Stimulated activated CD8-positive, alpha-beta memory T cell treated with anti-CD3 and anti-CD28 coated beads, Interleukin-15, amount 100 ng/mL, for 24 hours (primary cell): ENCODE measurements at places on chromosomes 7 and 10.

DNA sequence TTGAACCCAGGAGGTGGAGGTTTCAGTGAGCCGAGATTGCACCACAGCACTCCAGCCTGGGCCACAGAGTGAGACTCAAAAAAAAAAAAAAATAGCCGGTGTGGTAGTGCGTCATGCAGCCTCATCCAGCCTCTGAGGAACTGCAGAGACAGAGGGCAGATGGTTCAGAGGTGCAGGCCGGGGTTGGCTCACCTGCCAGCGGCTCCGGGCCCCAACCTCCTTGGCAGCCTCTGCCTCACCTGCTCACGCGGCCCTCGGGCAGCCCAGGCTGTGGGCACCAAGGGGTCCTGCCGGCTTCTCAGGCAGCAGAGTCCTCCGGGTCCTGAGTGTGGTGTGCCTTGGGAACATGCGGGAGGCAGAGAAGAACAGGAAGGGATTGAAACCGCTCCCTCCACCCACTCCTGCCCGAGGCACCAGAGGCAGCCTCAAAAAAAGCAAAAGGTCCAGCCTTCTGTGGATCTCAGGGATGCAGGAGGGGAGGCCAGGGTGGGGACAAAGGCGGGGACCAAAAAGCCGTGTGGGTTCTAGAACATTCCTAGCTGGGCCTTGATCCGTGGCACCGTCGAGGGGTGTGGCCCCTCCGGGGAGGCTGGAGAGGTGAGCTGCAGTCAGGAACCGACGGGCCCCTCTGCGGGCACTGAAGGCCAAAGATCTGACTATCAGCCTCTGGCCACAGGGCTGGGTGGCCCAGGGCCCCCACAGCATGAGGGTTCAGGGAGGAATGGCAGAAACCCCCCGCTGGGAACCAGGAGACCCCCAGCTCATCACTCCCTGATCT lies 55.4 kb upstream of the DNAJB6 start:
- DNase-seq: no peak

DNA sequence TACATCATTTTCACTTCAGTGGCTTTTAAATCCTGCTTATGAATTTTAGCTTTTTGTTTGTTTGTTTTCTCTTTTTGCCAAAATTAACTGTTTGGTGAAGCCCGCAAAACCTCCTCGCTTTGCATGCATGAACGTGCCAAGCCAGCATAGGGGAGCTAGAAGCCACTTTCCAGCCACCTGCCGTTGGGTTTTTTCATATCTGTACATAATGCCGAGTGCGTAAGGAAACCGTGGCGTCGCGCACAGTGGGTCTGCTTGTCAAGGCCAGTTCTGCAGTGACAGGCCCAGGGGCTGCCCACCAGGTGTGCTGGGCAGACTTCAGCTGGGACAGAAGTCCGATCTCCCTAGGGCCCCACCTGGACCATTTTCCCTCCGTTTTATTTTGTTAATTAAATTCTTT lies 41.1 kb downstream of the WIPI2 start:
- DNase-seq: no peak

- DNase-seq: no peak
Observed at GRCh38 chr7:71132377-71133231, 660 bp downstream of the GALNT17 start.

- DNase-seq: no peak
Observed at GRCh38 chr7:117004899-117005298, 51.6 kb downstream of the ST7 start.

- no peak for DNase-seq
Observed at GRCh38 chr7:131000873-131001272, 266.9 kb upstream of the KLF14 start.

- no peak for DNase-seq
Observed at GRCh38 chr7:2231992-2232765, 566 bp downstream of the MAD1L1 start.

DNA sequence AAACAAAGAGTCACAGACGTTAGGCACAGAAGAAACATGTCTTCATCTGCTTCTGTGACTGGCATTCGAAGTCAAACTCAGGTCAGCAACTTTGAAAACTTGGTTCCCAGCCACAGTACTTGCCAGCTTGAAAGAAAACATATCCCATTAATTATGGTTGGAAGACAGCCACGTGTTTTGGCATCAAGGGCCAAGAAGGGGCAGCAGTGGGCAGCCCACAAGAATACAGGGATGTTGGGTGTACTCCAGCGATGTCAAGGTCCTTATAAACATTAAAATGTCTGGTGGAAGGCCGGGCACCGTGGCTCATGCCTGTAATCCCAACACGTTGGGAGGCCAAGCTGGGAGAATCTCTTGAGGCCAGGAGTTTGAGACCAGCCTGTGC lies 29.5 kb downstream of the JCAD start:
- no peak for DNase-seq

DNA sequence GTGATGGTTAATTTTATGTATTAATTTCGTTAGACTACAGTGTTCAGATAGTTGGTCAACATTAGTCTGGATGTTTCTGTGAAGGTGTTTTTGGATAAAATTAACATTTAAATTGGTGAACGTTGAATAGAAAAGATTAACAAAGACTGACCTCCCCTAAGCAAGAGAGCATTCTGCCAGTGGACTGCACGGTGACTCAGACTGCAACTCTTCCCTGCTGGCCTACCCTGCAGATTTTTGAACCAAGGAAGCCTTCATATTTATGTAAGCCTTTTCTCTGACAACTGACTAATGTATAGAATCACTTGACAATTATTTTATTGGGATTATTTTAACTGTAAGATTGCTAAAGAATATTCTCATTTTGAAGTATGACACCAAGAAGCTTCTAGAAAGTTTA lies 7.9 kb upstream of the ZNF248 start:
- DNase-seq: no peak

- no peak for DNase-seq
Observed at GRCh38 chr7:129257168-129257567, 32.3 kb downstream of the AHCYL2 start.

- no peak for DNase-seq
Observed at GRCh38 chr10:69215405-69216171, 4.5 kb upstream of the HKDC1 start.

DNA sequence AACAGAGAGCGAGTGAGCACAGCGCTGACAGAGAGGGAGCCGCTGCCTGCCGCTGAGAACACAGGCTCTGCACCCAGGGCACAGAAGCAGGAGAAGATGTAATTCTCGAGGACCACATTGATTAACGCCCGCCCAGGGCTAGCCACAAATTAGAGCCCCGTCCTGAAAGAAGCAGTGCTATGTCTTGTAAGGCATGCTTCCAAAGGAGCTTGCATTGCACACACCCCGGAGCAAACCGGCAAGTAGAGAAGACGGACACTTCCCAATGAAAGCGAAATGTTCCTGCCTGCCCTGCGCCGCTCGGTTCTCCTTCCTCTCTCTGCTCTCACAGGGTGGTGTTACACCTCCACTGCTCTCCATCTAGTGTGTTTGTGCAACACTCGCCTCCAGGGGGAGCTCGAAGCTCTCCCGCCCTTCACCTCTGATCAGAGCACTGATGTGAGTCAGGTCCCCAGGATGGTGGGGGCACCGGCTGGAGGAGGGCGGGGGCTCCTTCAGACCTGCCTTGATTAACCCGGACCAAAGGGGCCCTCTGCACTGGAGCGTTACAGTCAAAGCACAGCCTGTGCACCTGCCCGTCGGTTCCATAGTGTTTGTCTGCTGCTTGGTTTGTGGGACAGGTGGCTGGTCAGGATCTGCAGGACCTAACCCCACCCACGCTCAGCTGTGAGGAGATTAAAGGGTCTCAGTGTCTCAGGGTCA lies 316.5 kb downstream of the ADARB2 start:
- DNase-seq: peak; percentile 29

DNA sequence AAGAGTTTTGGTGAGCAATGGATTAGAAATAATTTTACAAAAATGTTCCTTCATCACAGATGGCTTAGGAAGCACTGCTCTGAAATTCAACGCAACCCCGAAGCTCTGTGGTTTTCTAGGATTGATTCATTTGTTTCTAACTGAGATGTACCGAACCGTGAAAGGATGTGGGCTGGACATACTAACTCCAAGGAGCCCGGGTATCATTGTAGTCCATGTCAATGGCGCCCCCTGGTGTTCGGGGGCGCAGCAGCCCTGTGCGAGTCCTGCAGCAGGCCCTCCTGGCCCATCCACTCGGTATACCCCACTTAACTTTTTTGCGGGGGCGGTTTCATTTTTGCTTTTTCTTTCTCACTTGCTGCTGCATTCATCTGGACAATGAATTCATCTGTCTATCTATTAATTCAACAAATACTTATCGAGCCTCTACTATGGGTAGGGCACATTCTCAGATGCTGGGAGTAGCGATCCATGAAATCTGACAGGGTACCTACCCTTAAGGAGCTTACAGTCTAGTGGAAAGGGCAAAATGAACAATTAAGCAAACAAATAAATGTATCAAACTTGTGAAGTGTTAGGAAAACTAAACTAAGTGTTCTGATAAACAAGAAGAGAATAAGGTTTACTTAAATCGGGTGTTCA lies 25.2 kb upstream of the ITPRID1 start:
- peak; percentile 4 for DNase-seq

DNA sequence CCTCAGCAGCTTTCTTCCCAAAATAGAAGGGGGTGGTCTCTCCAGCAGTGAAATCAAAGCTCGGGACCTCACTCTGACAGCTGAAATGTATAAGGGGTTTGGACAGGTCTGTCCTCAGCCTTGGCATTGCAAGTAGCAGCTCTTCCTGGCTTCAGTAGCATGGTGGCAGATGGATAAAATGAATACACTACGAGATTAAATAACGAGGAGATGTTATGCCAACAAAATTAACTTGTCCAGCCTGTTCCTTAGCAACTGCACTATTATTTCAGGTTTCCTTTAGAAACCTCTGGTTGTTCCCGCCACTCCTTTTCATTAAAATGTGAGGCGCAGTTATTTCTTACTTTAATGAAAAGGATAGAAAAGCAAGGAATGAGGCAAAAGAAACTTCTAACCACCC lies 24.9 kb downstream of the PRLHR start:
- DNase-seq: no peak

DNA sequence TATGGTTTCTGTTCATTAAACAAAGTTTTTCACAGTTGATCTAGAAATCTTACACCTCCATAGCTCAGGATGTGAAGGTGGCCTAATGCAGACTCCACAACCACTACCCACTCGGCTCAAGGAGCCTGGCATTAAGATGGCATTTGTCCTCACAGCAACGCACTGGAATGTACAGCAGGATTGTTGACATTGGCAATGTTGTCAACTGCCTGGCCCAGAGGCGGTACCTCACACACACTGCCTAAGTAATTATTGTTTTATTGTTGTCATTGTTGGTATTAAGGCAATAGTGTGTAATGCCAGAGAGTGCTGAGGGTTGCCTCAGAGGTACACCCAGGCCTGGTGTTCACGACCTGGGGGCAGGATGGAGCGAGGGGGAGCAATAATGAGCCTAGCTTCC lies 38.3 kb downstream of the LRRC18 start:
- DNase-seq: no peak

GRCh38 chr10:85611093-85611740 lies 755.4 kb downstream of the GRID1 start:
- no peak for DNase-seq

- no peak for DNase-seq
Observed at GRCh38 chr7:35802649-35803048, 1.8 kb downstream of the SEPTIN7 start.

GRCh38 chr7:139972029-139972428 lies 90.7 kb downstream of the PARP12 start:
- no peak for DNase-seq

GRCh38 chr7:94011714-94012353 lies 7.7 kb upstream of the BET1 start:
- no peak for DNase-seq

DNA sequence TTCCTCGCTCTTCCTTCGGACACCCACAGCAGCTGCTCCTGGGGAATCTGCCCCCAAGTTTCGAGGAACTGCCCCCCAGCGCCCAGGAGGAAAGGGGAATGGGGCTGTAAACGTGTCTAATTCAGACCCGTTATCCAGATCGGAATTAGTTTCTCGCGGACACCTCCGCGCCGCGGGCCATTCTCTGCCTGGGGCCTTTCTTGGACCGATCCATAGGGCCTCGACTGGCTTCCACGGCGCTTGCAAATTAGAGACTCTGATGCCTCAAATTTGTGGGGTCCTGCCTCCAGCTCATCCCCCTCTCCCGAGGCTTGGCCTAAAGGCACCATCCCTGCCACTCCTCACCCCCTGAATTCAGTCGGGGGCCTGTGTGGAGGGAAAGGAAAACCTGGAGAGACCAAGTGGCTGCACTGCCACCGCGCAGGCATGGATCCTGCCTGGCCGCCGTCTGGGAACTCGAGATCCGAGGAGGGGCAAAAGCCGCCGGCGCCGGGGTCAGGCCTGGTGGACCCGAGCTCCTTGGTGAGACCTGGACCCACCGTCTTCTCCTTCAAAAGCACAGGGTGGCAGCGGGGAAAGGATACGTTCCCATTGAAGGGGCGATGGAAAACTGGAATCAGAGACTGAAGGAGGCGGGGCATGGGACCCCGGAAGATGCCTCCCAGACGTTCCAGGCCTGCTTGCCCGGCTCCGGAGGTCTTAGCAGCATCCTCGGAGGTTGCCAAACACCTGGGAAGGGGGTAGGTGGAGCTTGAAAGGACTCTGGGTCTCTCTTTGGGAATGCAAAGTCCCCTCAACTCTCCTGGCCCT lies 13.7 kb downstream of the LBX1 start:
- no peak for DNase-seq

- DNase-seq: no peak
Observed at GRCh38 chr10:129863201-129863663, 100.8 kb downstream of the EBF3 start.

GRCh38 chr7:158657189-158657746 lies 47.3 kb downstream of the NCAPG2 start:
- no peak for DNase-seq

GRCh38 chr7:143205560-143206293 lies 16.1 kb upstream of the TAS2R40 start:
- no peak for DNase-seq

GRCh38 chr10:118816471-118817168 lies 61.9 kb upstream of the CACUL1 start:
- DNase-seq: no peak

- no peak for DNase-seq
Observed at GRCh38 chr10:20953120-20953519, 56.0 kb upstream of the NEBL start.

- no peak for DNase-seq
Observed at GRCh38 chr7:47574482-47575329, 7.2 kb downstream of the TNS3 start.

DNA sequence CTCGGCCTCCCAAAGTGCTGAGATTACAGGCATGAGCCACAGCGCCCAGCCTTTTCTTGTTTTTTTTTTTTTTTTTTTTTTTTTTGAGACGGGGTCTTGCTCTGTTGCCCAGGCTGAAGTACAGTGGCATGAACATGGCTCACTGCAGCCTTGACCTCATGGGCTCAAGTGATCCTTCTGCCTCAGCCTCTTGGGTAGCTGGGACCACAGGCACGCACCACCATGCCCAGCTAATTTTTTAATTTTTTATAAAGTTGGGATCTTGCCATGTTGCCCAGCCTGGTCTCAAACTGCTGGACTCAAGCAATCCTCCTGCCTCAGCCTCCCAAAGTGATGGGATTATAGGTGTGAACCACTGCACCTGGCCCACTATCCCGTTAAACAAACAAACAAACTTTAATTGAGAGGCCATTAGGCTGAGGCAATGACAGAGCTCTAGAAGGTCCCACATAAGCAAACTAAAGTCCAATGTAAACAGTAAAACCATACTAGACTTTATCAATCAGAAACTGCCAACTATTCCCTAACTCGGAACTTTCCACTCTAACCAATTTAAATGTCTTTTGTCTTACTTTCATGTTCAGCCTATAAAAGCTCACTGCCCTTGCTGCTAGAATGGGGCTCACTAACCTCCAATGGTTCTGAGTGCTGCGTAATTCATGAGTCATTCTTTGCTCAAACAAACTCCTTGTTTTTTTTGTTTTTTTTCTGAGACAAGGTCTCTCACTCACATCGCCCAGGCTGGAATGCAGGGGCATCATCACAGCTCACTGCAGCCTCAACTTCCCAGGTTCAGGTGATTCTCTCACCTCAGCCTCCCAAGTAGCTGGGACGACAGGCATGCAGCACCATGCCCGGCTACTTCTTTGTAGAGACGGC lies 1.9 kb downstream of the DHX32 start:
- no peak for DNase-seq
